Esophagus muscularis mucosa (tissue), 4 donors: ENCODE measurements at places on chromosomes 11 and 22.

DNA sequence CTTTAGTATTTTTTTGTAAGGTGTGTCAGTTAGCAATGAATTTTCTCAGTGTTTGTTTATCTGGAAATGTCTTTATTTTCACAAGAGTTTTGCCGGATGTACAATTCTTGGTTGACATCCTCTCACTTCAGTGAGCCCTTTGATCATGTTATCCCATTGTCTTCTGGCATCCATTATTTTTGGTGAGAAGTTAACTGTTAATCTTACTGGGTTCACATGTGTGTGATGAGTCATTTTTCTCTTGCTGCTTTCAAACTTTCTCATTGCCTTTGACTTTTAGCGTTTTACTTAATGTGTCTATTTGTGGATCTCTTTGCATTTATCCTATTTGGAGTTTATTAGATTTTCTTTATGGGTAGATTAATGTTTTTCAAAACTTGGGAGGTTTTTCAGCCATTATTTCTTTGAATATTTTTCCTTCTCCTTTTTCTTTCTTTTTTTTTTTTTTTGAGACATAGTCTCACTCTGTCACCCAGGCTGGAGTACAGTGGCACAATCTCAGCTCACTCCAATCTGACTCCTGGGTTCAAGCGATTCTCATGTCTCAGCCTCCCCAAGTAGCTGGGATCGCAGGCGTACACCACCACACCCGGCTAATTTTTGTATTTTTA is 100.5 kb upstream of the RRM1 start:
- DNase-seq: no peak

GRCh38 chr22:41925783-41926460 is 684 bp downstream of the TNFRSF13C start:
- DNase-seq: no peak

GRCh38 chr11:116823031-116823843 is at the start of gene APOA4:
Gene APOA4, minus strand, starts transcription at chr11:116823304. Its CDS starts 113 bp downstream, at chr11:116823191.
- DNase-seq: no peak

DNA sequence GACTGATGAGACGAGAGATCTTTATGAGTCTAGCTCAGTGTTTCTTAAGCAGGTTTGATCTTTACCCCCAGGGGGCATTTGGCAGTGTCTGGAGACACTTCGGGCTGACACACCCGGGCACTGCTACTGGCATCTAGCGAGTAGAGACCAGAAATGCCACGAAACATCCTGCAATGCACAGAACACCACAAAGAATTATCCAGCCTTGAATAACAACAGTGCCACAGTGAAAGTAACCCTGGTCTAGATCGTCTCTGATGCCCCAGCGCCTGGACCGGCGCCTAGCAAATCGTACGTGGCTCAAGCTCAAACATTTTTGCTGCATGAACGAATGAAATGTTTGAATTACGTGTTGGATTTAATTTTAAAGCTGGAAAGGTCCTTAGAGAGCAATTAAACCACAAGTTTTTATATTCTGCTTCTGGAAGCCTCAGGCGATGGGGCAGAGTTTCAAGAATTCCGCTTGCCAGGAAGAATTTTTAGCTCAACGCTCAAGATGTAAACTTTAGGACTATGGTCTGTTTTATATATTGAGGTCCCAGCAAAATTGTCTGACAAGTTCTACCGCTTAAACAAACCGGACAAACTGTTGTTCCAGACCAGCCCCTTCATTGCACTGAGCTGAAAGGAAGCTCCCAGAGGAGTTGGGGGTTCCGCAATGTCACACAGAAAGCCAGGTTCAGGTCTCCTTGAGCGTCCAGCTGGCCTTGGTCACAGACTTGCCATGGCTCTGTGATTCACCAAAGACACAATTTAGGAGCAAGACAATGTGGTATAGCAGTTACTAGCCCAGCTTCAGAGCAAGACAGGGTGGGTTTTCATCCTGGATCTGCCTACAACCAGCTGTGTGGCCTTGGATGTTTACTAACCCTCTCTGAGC is 44.2 kb upstream of the SMTN start:
- no peak for DNase-seq

DNA sequence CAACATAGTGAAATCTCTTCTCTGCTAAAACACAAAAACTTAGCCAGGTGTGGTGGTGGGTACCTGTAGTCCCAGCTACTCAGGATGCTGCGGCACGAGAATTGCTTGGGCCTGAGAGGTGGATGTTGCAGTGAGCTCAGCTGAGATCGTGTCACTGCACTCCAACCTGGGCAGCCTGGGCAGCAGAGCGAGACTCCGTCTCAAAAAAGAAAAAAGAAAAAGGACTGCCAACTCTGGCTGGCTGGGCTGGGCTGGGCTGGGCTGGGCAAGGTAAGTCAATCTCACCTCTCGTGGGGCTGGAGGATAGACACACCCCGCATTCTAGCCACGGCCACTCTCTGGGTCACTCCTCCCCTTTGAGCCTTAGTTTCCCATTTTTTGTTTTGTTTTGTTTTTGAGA is 26.9 kb downstream of the TEF start:
- DNase-seq: no peak

DNA sequence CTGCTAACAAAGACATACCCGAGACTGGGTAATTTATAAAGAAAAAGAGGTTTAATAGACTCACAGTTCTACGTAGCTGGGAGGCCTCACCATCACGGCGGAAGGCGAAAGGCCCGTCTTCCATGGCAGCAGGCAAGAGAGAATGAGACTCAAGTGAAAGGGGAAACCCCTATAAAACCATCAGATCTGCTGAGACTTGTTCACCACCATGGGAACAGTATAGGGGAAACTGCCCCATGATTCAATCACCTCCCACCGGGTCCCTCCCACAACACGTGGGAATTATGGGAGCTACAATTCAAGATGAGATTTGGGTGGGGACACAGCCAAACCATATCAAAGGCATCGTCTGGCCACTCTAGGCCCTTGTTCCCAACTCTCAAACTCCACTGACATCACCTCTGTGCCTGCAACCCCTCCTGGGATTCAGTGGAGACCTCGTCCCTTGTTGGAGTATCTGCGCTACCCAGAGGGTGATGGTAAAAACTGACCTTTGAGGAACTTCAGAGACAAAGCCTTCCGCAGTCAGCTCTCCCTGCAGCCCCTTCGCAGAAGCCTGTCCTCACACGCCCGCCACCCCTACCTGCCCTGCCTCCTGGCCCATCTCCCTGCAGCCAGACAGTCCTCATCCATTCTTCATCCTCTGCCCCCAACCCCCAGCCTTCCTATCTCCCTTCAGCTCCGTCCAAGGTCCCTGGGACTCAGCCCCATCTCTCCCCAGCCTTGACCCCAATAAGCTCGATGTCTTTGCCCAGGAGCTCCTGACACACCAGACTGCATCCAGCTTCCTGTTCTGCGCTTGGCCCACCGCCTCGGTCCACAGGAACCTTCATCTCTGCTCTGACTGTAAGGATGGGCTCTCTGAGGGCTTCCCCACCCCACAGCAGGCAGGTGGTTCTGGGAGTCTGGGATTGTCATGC is 15.8 kb downstream of the CCND1 start:
- no peak for DNase-seq

DNA sequence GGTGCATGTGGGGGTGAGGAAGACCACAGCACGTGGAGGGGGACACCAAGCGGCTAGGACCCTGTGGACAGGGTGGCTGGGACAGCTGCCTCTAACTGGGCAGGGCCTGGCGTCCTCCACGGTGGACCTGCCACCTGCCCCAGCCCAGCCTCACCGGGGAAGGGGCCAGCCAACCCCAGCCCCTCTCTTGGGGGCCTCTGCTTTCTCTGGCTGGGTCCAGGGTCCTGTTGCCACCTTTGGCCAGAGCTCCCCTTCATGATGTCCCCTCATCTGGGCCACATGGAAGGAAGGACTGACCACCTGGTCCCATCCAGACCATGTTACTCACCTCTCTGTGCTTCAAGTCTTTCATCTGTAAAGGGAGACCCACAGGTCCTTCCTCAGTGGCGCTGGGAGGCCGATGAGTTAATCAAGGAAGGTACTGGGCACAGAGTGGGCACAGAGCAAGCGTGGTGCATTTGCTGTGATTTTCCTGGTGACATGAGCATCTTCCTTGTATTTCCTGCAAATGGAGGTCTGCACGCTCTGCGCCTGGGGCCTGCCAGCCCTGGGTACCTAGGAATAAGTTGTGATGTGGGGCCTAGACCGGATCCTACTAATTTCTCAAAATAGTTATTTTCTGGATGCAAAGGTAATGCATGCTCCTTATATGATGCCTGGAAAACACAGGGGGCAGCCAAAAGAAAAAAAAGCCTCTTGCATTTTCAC is 538.4 kb downstream of the TBC1D22A start:
- DNase-seq: peak; percentile 66
